ENCODE measurements at places on chromosomes 5 and 9.

- no peak for DNase-seq
Observed at GRCh38 chr9:137515338-137515724, 34.9 kb downstream of the PNPLA7 start.

DNA sequence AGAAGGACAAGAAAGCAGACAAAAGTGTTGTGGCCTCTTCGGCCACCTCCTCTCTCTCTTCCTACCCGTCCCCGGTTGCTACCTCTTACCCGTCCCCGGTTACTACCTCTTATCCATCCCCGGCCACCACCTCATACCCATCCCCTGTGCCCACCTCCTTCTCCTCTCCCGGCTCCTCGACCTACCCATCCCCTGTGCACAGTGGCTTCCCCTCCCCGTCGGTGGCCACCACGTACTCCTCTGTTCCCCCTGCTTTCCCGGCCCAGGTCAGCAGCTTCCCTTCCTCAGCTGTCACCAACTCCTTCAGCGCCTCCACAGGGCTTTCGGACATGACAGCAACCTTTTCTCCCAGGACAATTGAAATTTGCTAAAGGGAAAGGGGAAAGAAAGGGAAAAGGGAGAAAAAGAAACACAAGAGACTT lies 2.4 kb downstream of the EGR1 start:
- no peak for DNase-seq

- no peak for DNase-seq
Observed at GRCh38 chr5:107285772-107286171, 385.0 kb downstream of the EFNA5 start.

GRCh38 chr5:96292582-96293247 lies 140.3 kb downstream of the PCSK1 start:
- no peak for DNase-seq

DNA sequence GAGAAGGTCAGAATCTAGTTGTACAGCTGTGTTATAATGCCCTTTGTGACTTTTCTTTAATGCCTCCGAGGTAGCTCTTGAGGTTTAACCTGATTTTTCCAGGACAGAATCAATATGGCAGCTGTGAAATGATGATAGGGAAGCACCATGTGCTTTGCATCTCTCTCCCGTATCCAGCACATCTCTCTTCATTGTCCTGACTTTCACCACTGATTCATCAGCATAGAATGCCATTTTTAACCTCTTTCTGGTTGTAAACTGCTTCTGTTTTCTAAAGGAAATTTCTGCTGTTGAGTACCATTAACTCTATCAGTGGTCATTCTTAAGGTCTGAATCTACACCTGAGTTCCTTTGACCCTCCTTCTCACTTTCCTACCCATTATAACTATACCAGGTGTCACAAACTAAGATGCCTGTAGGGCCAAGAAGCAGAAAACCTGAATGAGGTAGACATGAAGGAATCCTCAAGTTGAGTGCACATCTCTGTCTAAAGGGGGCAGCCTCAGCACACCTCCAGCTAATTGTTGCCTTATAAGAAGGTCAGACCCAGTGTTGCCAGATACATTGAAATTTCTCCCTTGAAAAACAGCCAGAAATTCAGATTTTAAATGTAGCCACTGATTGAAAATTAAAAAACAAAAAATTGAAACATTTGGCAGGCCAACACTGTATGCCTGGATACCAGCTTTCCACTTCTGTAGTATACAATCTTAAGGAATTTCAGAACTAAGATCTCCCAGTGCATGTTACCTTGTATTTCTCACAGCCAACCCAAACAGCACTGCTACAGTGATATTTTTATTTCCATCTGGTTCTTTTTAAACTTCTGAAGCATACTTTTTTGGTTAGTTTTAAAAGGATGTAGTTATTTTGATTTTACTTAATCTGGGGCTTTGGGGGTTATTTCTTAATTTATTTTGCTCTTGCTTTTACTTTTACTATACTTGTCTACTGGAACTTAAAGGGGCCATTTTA lies 35.8 kb upstream of the TLX3 start:
- DNase-seq, result peak; percentile 3

GRCh38 chr9:82680179-82680935 lies 382.6 kb downstream of the RASEF start:
- DNase-seq, result no peak

DNA sequence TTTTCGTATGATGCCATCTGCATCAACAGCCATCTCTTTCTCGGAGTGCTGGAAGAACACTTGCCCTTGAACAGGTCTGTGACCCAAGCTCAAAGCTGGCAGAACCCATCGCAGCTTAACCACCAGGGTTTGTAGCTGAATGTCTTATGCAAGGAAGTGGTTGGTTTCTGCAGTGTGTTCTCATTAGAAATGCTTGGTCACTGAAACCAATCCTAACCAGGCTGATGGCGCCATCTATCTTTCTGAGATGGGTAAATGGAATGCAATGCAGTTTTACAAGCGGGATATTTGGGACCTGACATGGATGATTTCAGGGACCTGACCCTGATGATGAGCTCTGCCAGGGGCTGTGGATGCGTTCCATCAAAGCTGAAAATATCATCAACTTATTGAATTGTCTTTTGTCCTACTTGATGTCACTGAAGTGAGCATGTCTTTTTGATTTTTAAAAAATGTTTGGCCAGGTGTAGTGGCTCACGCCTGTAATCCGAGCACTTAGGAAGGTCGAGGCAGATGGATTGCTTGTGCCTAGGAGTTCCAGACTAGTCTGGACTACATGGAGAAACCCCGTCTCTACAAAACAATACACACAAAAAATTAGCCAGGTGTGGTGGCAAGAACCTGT lies 28.7 kb downstream of the DMRT3 start:
- peak; percentile 14 for DNase-seq

- no peak for DNase-seq
Observed at GRCh38 chr5:83145882-83146331, 68.6 kb downstream of the XRCC4 start.
